Posterior cingulate gyrus (tissue), 11 donors: ENCODE measurements at places on chromosomes 2 and 18.

- DNase-seq: no peak
Measured at GRCh38 chr18:58264840-58265239, 220.8 kb downstream of the NEDD4L start.

GRCh38 chr2:133326652-133327397 is 241.4 kb downstream of the NCKAP5 start:
- no peak for DNase-seq

- DNase-seq: no peak
Measured at GRCh38 chr2:237491515-237492118, 4.6 kb downstream of the MLPH start.

GRCh38 chr2:191859681-191860080 is 12.8 kb upstream of the CAVIN2 start:
- DNase-seq: no peak

GRCh38 chr2:42127425-42128424 is 41.4 kb upstream of the EML4 start:
- DNase-seq: peak; percentile 53

- DNase-seq: no peak
Measured at GRCh38 chr2:20106746-20107145, 55.3 kb upstream of the LAPTM4A start.

GRCh38 chr2:47620770-47621437 is 162.0 kb upstream of the MSH6 start:
- peak; percentile 40 for DNase-seq

GRCh38 chr2:139867601-139868226 is 1087.5 kb upstream of the NXPH2 start:
- DNase-seq: no peak

GRCh38 chr18:2855560-2856350 is 8.9 kb downstream of the EMILIN2 start:
- no peak for DNase-seq

DNA sequence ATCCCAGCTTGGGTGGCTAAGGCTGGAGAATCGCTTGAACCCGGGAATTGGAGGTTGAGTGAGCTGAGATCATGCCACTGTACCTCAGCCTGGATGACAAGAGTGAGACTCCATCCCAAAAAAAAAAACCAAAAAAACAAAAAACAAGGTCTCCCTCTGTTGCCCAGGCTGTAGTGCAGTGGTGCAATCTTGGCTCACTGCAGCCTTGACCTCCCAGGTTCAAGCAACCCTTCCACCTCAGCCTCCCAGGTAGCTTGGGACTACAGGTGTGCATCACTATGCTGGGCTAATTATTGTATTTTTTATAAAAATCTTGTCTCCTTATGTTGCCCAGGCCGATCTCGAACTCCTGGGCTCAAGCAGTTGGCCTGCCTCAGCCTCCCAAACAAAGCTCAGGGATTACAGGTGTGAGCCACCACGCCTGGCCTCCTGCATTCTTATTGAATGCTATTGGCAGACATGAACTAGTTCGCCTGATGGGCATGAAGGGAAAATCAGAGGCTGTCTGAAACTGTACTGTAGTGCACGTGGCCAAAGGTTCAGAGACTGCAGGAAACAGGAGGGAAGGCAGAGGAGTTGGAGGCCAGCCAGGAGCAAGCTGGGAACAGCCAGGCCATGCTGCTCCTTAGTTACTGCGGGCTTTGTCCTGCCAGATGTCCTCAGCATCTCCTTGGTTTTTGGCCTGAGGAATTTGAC is 16.0 kb upstream of the ASXL2 start:
- no peak for DNase-seq
